Stimulated activated naive CD4-positive, alpha-beta T cell treated with Interleukin-2 at 50 U/mL for 16 hours (primary cell): ENCODE measurements at places on chromosomes 3 and 15.

DNA sequence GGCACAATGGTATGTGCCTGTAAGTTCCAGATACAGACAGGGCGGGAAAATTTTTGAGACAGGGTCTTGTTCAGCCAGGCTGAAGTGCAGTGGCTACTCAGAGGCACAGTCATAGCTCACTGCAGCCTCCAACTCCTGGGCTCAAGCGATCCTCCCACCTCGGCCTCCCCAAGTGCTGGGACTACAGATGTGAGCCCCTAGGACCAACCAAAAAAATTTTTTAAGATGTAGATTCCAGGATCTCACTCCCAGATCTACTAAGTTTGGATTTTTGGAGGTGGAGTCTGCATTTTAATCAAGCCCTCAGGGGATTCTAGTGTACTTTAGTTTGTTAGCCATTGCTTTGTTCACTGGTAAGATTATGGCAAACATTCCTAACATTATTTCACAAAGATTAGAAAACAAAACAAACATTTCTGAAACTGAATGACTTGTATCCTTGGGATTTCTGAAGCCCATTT is 2.7 kb downstream of the LIPH start:
- DNase-seq: no peak

GRCh38 chr3:197366301-197367044 is 68.1 kb upstream of the DLG1 start:
- no peak for DNase-seq

DNA sequence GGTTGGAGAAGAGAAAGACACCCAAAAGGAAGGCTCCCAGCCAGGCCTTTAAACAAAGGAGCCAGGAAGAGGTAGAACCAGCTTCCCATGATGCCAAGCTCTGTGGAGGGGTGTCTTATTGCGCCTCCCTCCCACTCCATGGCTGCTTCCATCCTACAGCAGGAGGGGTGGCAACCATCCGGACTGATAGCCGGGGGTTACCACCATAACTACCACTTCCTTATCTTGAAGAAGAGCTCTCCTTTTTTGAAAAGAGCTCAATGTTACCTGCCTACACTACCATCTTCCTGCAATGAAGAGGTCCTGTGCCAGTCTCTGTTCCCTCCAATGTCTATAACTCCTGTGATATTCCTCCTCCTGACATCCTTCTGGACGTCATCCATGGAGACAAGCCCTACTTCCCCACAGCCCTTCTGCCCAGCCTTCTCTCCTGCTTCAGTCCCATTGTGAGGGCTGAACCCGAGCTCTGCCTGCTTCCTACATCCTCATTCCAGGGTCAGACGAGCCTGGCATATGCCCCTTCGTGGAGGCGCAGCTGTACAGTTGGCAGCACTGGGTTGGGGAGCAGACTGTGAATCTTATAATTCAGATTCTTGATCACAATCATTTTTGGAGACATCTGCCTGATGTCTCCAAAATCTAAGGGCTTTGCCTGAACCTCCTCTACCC is 8.5 kb downstream of the CCDC9B start:
- no peak for DNase-seq

GRCh38 chr3:45861043-45861719 is 19.3 kb upstream of the LZTFL1 start:
- DNase-seq: no peak

DNA sequence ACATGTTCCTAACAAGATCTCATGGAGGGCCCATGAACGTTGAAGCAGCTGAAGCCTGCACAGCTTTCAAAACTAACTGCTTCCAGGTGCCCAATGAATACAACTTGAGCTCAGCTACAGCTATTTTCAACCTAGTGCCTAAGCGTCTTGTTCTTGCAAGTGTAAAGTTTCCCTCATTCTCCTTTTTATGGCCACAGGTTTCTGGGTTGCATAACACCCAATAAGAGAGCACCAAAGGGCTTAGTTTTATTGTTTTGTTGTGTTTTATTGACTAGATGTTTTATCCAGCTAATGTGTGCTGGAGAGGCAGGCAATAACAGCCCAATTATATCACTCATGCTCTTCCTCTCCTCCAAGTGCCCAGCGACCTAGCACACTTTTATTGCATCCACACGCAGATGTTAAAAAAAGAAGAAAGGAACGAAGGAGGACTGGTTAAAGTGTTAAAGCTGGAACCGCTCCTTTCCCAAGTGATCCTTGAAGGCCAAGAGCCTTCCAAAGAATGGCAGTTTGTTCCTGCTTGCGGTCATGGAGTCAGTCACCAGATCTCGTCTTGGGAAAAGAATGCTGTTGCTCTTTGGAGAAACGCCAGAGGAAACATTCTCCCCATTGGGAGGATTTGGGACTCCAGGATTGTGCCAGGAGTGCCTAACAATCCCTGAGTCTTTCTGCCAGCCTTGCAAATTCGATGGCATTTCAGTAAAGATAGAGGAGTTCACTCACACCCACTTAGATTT is 156.9 kb downstream of the MEX3B start:
- DNase-seq: no peak

- no peak for DNase-seq
Observed at GRCh38 chr3:173887888-173888287, 490.3 kb downstream of the NLGN1 start.

GRCh38 chr15:25477816-25478215 is 39.0 kb upstream of the UBE3A start:
- DNase-seq: no peak

GRCh38 chr15:22978691-22979237 is 1.4 kb downstream of the CYFIP1 start:
- no peak for DNase-seq

DNA sequence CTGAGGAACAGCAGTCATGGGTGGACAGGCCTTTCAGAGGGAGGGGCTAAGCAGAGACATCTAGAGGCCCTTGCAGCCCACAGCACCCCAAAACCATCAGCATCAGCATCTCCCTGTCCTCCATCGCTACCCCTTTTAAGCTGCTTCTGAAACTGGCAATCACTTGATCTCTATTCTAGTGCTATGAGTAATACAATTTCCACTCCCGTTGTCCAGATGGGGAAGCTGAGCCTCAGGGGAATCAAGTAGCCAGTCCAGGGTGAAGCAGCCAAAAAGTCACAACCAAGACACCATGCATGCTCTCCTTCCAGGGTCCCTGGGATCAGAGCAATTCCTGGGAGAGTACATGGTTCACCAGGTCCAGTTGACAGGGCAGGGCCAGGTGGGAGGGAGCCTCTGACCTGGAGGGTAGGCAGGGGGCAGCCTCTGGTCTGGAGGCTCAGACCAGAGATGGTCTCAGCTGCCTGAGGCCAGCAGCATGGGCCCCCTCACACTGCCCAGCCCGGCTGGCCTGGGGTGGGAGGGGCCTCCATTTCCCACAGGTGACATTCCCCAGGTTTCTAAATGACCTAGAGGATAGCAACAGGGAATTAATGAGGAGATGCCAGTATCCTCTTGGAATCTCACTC is 30.0 kb downstream of the KLHL25 start:
- no peak for DNase-seq

GRCh38 chr15:64854041-64854440 is 12.3 kb downstream of the PLEKHO2 start:
- DNase-seq: no peak

DNA sequence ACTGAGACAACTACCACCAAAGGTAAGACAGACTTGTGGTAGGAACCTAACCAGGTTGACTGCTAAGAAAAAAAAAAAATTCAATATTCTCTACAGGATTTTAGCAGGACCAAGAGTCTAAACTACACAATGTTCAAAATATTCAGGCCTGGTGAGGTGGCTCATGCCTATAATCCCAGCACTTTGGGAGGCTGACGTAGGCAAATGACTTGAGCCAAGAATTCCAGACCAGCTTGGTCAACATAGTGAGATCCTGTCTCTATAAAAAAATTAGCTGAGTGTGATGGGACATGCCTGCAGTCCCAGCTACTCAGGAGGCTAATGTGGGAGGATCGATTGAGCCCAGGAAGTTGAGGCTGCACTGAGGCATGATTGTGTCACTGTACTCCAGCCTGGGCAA is 341.6 kb upstream of the WNT5A start:
- DNase-seq: no peak

DNA sequence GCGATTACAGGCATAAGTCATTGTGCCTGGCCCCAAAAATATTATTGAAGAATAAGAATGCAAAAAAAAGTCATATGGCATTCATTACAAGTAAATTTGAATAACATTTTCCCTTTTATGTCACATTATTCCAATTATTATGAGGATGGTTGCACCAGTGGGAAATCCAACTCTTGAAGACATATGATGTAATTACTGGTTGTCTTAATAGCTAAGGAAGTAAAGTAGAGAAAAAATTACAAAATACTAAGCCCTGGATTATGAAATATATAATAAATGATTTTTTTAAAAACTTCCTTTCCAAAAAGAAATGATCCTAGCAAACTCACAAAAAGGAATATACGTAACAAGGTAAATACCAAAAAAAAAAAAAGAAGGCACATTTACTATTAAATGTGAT is 98.9 kb downstream of the FMN1 start:
- no peak for DNase-seq

DNA sequence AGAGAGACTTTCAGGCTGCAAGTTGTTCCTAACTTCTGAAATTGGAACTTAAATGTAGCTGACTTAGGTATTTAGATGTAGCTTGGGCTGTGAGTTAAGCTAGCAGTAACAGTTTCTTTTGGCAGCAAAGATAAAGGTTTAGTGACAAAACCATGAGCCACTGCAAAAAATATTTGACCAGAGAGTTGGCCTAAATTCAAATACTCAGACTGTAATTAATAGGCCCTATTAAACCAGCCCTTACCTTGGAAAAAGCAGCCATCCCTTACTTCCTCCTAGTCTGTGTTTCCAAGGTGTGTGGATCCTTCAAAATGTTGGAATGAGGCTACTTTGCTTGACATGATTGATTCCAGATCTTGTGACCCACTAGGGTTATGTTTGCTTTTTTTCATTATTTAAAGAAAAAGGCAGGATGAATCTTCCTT is 8.2 kb downstream of the TPM1 start:
- DNase-seq: no peak

DNA sequence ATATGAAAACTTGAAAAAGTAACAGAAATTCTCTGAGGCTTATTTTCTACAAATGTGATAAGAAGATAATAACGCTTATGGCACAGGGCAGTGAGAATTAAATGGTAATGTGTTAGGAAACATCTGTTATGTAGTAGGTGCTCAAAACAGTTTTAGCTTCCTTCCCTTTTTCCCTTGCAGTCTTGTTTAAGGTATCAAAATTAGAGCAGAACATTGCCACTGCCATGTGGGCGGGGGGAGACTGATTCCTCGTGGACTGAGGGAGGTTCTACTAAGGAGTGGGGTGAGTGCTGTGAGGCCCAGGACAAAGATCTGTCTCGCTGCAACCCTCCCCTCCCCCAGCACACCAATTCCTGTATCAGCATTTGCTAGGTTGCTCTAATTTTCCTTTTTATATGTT is 702.4 kb downstream of the TUSC7 start:
- no peak for DNase-seq

DNA sequence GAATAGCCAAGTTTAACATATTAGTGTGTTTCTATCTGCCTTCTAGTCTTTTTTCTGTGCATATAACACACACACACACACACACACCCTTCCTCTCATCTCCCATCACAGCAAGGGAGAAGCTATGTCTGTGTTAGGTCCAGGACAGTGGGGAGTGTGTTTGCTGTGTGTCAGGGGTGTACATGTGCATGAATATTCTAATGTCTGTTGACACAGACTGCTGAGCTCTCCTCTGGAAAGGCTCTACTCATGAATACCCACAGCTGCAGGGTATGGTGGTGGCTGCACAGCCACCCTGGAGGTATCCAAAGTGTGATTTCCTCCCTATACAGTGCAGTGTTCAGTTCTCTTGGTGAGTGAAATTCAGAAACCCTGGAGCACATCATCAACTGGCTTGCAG is 42.9 kb downstream of the ARNT2 start:
- DNase-seq: no peak

DNA sequence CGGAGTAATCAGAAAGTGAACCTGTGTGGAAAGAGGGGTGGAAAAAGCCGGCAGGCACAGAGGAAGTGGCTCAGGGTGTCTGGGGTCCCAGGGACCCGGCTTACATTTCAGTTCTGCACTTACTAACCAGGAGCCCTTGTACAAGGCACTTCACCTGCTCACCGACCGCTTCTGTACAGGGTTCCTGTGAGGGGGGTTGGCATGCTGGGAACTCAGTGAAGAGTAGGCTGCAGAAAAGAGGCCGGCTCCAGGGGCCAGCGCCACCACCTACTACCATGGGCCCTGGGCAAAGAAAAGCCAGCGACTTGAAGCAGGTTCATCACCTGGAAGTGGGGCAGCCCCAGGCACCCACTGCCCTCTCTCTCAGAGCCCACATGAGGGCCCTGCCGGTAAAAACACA is 6.2 kb downstream of the STIMATE start:
- DNase-seq: peak; percentile 48

GRCh38 chr15:74833376-74834107 is 7.1 kb downstream of the CPLX3 start:
- DNase-seq: no peak

- no peak for DNase-seq
Observed at GRCh38 chr3:58989163-58989562, 60.7 kb downstream of the CFAP20DC start.

GRCh38 chr3:57927166-57927565 is 81.1 kb upstream of the FLNB start:
- no peak for DNase-seq

DNA sequence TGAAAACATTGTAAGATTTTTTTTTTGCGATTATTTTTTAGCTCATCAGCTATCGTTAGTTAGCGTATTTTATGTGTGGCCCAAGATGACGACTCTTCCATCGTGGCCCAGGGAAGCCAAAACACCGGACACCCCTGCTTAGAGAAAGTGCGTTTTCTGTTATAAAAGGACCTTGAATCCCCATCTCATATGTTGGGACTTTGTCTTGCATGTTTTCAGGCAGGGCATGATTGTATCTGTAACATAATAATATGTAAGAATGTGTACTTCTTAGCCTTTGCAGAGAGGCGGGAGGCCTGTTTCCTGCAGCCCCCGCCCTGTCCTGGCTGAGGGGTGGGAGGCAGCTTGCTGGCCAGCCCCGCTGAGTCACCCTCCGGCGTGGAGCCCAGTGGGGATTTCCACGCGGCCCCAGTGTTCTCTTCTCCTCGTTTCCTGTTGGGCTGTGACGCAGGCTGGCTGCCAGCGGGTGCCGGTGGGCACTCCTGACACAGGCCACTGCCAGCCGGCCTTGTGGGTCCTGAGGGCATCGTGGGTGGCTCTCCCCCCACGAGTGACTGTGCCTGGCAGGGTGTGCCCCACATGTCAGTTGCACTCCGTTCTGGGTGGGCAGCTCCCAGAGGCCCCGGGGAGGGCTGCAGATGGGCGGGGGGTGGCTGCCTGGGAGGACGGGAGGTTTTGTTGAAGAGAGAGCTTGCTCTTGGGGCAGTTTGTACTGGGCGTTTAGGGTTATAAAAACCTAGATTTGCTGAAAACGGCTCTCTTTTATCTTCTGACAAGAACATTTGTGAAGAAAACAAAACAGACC is 55.6 kb downstream of the SMAD3 start:
- DNase-seq: peak; percentile 87

- DNase-seq: peak; percentile 74
Observed at GRCh38 chr3:187987924-187988323, 166.0 kb upstream of the LPP start.

- DNase-seq: no peak
Observed at GRCh38 chr15:62607643-62608042, 434.9 kb upstream of the TPM1 start.

GRCh38 chr3:105174017-105174615 is 192.6 kb upstream of the ALCAM start:
- no peak for DNase-seq
